ENCODE measurements at places on chromosomes 6 and 20.

DNA sequence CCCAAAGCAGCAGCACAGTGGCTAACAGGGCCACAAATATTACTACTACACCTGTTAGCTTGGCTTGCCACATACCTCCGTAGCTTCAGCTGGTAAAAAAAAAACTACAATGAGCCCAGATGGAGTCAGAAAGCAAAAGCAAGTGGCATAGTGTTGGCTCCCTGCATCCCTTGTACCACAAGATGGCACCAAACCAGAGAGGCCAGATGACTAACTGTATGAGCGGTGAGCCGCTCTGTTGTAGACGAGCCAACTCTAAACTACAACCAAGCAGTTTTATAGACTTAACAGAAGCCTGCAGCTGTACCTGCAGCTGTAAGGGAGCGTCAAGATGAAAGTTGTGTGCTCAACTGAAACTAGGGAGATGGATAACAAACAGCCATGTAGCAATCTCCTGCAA lies 84.5 kb upstream of the MCHR2 start:
- DNase-seq, result no peak

- DNase-seq, result no peak
Measured at GRCh38 chr6:125714441-125715090, 34.9 kb upstream of the HEY2 start.

DNA sequence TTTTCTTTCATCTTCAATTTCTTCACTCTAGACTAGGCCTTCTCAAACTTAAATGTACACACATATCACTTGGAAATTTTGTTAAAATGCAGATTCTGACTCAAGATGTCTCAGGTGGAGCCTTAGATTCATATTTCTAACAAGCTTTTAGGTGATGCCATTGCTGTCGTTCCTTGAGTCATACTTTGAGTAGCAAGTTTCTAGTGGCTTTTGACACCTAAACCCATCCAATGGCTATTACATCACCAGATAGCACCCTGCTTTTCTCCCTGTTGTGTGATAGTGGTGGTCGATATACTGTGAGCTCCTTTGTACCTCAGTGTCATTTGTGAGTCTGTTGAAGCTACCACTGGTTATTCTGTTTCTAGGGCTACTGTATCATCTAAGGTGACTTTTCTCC lies 34.8 kb upstream of the BAG2 start:
- DNase-seq, result no peak

DNA sequence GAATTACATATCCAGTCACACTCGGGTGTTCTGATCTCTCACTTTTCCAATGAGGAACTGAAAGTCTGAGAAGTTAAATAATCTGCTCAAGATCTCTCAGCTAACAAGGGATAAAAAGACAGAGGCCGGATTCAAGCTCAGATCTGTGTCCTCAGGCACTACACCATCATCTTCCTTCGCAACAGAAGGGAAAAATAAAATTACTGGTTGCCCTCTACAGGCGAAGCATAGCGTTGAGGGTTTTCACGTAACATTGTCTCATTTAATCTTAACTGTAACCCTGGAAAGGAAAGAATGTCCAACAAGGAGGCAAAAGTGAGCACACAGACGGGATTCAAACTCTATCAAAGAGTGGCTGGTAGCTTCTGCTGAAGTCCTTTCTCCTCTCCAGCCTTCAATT lies 67.8 kb upstream of the ANKEF1 start:
- no peak for DNase-seq

- DNase-seq, result peak; percentile 88
Measured at GRCh38 chr6:70107852-70108629, 194.8 kb downstream of the COL9A1 start.

DNA sequence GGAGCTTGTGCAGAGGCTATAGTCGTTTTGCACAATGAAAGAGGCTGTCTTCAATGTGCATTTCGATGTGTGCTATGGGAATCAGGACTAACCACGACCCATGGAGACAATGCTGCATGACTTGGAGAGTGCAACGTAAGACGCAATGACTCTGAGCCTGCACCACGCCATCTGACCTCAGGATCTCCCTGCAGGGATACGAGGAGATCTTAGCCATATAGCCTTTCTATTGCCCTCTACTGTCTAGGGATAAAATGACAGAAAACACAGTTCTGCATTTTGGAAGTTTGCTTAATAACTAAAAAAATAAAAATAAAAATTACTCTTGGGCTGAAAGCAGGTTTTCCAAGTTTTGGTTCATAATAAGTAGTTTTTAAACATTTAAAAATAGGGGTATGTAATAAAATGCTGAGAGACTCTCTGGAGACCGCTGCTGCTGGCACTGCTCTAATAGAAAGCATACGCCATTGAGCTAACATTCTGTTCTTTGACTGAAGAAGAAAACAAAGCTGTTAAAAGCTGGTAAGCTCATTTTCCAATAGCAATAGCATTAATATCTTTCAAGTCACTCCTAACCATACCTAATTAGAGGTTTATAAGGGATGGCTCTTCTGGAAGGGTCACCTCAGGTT lies 87.2 kb downstream of the PDE7B start:
- no peak for DNase-seq

All from SK-N-MC (cell line).